Activated T-cell treated with anti-CD3 and anti-CD28 coated beads, Interleukin-2, amount 50 U/mL, for 72 hours (primary cell): ENCODE measurements at places on chromosomes 3 and 15. TPM values are rescaled to one million over a fixed set of nuclear protein-coding genes. Genes with fewer than 3 reads are reported as not detected.

- DNase-seq, result no peak
Observed at GRCh38 chr15:74535388-74536084, 5.5 kb upstream of the ARID3B start.

GRCh38 chr15:62057341-62057980, 2.8 kb downstream of the VPS13C start:
- no peak for DNase-seq

GRCh38 chr3:99430348-99431134, 207.9 kb upstream of the COL8A1 start:
- DNase-seq, result no peak

- no peak for DNase-seq
Observed at GRCh38 chr3:112308151-112308911, 14.3 kb upstream of the SLC9C1 start.

Gene PAQR9
- not detected for total RNA-seq

GRCh38 chr3:170745211-170745718, 124.7 kb downstream of the RPL22L1 start:
- no peak for DNase-seq

- DNase-seq, result no peak
Observed at GRCh38 chr3:31924610-31925270, 56.3 kb downstream of the OSBPL10 start.

GRCh38 chr15:65032801-65033537, 3.5 kb upstream of the MTFMT start:
- peak; percentile 63 for DNase-seq

GRCh38 chr3:15528854-15529537, 7.5 kb upstream of the COLQ start:
- DNase-seq, result no peak

GRCh38 chr15:66411190-66411589, 24.5 kb downstream of the MAP2K1 start:
- no peak for DNase-seq

DNA sequence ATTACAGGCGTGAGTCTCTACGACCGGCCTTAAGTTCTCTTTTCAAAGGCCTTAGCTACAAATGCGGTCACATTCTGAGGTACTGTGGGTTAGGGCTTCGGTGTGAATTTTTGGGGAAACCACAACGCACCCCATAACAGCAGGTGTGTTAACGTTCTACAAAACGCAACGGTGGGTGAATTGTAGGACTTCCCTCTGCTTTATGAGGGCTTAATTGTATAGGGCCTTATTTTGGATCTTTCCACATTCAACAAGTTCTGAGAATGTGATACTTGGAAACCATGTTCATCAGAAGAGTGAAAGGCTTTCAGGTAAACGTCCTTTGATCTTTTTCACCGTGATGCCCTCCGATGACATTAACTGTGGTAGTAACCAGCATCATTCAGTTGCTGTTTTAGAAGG, 998.6 kb upstream of the CFAP20DC start:
- peak; percentile 63 for DNase-seq

Gene SLC6A20
- total RNA-seq, result not detected

- DNase-seq, result no peak
Observed at GRCh38 chr3:3802046-3802445, 2.8 kb downstream of the LRRN1 start.

DNA sequence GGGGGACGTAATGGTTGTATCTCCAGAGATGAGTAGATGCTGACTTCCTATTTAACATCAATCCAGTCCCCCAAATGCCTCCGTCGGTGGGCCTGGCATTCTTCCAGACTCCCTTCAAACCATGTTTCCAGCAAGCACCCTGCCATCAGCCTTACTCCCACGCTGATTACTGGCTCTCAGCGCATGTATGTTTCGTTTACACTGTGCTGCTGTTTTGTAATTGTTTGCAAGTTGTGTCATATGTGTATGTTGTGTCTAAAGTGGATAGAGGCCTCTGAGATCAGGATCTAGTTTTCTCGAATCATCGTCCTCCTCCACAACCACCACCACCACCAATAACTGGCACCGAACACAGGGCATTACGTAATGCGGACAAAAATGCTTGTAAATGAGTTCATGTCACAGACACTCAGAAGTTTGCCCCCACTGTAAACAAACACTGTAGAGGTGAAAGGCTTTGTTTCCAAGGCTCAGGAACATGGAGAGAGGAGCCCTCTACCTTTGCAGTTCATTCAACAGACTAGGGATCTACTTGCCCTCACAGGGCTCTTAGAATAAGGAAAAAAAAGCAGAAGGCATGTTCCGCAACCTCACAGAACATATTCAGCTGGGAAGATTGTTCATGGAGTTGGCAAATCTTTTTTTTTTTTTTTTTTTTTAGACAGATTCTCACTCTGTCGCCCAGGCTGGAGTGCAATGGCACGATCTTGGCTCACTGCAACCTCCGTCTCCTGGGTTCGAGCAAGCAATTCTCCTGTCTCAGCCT, 46.1 kb upstream of the SEMA4B start:
- DNase-seq, result no peak

Gene THOC7
- 79.0 TPM for total RNA-seq

GRCh38 chr15:100291106-100291505, 50.7 kb downstream of the ADAMTS17 start:
- DNase-seq, result no peak

DNA sequence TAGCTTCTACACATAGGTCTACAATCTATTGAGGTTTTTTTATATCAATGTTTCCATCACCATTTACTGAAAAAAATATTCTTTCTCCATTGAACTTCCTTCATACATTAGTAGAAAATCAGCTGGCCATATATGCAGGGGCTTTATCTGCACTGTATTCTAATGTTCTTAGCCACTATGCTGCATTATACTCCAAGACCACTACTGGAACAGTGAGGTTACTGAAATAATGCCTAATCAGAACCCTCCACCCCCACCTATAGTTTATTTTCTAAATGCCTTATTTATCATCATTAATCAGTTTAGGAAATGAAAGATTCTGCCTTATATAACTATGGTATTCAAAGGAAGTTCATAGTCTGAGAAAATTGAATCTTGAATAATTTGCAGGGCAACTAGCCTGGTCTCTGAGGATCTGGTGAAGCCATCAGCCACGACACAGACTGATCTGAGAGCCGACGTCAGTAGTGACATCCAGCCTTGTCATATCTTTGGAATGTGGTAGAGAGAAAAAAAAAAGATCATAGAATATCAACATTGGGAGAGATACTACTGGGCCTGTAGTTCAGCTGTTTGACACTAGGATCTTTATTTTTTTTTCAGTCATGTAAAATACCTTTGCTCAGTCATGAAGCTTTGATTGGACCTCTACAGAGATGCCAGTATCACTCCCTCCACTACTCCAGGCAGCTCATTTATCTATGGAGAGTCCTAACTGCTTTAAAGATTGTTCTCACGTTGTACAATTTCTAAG, 66.6 kb downstream of the P3H2 start:
- no peak for DNase-seq

Gene FGD5
- not detected for total RNA-seq

DNA sequence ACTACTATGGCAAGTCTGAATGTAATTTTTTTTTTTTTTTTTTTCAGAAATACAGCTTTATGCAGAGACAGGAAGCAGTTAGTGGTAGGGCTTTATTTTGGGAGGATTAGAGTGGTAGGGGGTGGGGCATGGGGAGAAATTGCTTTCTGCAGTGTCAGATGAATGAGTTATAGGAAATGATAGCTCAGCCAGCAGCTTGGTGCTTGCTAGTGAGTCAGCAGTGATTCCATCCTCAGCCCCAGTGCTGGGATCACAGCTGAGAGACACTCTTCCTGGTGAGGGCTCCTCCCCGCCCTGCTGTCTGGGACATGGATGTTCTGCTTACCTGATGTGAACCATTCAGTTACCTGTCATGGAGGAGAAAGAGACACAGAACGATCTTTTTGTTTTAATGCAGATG, 39.6 kb downstream of the SEMA6D start:
- no peak for DNase-seq

DNA sequence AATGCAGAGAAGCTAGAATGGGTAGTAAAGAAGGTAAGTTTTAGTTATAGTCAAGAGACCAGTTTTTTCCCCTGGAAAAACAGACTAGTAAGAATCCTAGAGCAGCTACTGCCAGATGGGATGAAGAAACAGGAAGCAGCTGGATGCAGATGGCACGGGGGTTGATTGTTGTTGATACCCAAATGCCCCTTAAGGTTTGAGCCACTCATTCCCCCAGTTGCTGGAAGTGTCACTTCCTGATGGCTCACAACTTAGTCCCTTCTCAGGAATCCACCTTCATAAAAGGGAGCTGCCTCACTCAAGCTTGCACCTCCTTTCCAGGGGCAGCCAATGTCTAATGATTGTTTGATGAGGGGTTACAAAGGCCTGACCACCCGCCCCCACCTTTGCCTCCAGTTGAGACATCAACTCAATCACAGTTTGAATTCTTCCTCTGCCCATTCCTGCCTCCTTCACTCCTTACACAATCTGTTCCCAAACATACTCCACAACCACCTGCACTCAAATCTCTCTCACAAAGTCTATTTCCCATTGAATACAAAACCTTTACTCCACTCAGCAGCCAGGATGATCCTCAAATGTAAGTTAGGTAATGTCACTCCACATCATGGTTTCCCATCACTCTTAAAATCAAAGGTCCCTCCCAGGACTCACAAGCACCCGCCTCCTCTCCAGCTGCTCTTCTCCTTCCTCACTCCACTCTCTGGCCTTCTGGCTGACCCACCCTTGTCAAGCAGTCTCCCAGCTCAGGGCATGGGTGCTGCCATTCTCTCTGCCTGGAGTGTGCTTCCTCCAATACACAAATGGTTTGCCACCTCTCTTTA, 450.1 kb upstream of the THBS1 start:
- DNase-seq, result no peak

DNA sequence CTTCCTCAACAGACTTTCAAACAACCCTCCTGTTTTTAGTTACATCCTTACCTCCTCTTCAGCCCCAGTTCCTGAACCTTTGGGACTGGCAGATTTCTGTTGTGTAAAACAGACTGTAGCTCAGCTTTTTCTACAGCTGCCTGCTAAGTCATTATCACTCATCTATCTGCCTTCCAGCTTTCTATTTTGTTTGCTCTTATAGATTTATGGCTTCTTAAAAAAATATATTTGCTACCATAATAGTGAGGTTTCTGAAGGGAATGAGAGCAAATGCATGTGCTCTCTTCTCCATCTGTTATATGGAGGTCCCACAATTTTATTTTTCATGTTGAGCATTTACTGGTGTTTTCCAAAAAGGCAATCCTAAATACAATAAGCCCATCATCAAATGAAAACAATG, 18.2 kb upstream of the GJD2 start:
- DNase-seq, result no peak

DNA sequence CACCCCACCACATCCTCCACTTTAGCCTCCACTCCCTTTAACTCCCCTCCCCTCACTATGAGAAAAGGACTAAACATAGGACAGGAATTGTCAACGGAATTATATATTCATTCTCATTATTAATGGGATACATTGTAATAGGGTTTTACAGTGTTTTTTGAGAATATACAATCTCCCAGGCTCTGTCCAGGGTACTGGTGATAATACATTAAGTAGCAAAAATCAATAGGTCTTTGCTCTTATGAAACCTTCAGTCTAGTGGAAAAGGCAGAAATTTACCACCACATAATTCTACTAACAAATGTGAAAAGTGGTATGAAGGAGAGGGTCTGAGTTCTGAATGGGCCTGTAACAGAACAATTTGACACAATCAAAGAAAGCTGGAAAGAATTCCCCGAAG, 28.2 kb upstream of the IGSF11 start:
- no peak for DNase-seq

DNA sequence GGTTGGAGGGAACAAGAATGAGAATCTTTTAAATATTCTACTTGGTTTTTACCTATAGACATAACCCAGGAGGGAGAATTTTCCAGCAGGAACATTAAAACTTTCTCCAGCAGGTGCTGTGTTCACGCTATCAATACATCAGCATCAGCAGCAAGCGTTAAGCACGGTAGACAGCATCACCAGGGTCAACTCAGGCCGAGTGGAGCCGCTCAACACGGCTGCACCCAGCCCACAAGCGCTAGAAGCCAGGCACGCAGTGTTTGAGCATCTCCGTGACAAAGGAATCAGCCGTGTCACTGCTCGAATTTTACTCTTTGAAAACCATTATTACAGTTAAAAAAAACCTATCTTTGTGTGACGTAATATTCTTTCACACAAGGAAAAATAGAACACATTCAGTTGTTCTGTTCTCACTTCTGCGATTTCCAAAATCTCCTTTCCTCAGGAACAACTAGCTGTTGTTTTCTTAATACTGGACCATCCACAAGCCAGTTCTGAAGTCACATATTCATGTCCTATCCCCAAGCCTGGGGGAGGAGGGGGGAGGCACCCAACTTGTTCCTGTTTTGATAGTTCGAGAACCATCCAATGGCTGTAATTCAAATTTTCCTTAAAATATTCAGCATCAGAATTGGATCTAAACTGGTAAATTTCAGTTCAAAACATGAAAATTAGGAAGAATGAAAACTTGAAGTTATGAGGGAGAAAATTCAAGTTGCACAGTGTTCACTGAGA, 77.9 kb downstream of the ADAMTS17 start:
- DNase-seq, result no peak

- DNase-seq, result no peak
Observed at GRCh38 chr3:153897025-153897723, 224.0 kb upstream of the ARHGEF26 start.

Gene TMCO5A
- not detected for total RNA-seq

Gene PTPRG
- total RNA-seq, result 0.31 TPM

GRCh38 chr3:88410259-88410658, 260.5 kb downstream of the C3orf38 start:
- no peak for DNase-seq

DNA sequence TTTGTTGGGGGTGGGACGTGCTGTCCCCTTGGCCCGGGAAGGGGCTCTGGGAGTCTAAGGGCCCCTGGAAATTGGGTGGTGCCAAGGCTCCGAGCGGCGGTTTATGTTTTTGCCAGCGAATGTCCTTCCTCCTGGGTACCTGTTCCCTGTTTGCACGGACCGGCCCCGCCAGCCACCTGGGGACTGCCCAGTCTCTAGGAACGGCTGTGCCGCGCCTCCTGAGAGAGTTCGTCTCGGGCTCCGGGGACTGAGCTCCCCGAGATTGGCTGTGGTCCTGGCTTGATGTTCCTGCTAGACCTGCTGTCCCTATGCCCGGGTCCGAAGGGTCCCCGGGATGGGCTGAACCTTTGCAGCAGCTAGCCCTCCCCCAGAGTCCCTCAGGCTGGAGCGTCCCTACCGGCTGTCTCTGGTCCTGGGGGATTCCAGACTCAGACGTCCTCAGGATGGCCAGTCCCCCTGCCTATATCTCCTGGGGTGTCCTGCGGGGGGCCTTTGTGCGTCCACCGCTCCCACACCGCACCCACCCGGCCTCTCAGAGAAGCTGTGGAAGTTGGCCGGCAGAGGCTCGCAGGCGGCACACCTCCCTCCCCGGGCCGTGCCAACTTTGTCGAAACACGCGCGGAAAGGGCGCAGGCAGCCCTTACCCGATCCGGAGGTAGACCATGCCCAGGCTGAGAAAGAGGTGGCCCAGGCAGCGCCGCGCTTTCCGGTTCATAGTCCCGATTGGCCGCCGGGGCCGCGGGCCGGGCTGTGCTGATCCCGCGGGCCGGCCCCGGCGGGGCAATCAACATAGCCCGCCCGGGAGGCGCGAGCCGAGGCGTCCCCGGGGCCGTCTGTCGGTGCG, 547 bp downstream of the WNT7A start:
- DNase-seq, result peak; percentile 45
